HepG2 (cell line): ENCODE measurements at places on chromosomes 5 and 9. TPM values are rescaled to one million over a fixed set of nuclear protein-coding genes. Genes with fewer than 3 reads are reported as not detected.

CLIC3 gene
- total RNA-seq = 0.34 and 0.51 TPM in 2 replicates

CLTB gene
- 30.7 and 33.8 TPM in 2 replicates for total RNA-seq

F2RL1 gene
- 6.3 and 9.9 TPM in 2 replicates for total RNA-seq

CAMK2A gene
- 0.11 TPM in 1 of 2 replicates, not detected in the other for total RNA-seq

PCDHGB4 gene
- 1.7 and 3.3 TPM in 2 replicates for total RNA-seq

LRRC70 gene
- total RNA-seq = 0.31 and 0.71 TPM in 2 replicates

TMEM171 gene
- total RNA-seq = not detected in 2 replicates

PCDH1 gene
- 0.11 and 0.13 TPM in 2 replicates for total RNA-seq

C9orf153 gene
- 0.44 TPM in 1 of 2 replicates, not detected in the other for total RNA-seq

DDX4 gene
- not detected in 2 replicates for total RNA-seq

ZNF366 gene
- total RNA-seq = not detected in 2 replicates

NUP214 gene
- 16.0 and 30.5 TPM in 2 replicates for total RNA-seq

NEURL1B gene
- total RNA-seq = 0.09 and 0.11 TPM in 2 replicates

FGD3 gene
- 0.84 and 1.1 TPM in 2 replicates for total RNA-seq

HSPA4 gene
- total RNA-seq = 231 and 359 TPM in 2 replicates

GARIN3 gene
- total RNA-seq = not detected in 2 replicates

FAM13B gene
- 11.5 and 11.8 TPM in 2 replicates for total RNA-seq

SLC25A2 gene
- 0.13 TPM in 1 of 2 replicates, not detected in the other for total RNA-seq

CSF1R gene
- total RNA-seq = not detected in 2 replicates

ZNF483 gene
- total RNA-seq = 9.5 and 15.7 TPM in 2 replicates

DNM1 gene
- 0.13 and 0.15 TPM in 2 replicates for total RNA-seq

ALG2 gene
- total RNA-seq = 29.2 and 46.2 TPM in 2 replicates

CDKN2B-AS1 gene
- total RNA-seq = 0.64 and 0.77 TPM in 2 replicates

GPR150 gene
- not detected in 2 replicates for total RNA-seq

FOXD4L3 gene
- not detected in 2 replicates for total RNA-seq

MLANA gene
- total RNA-seq = 0.11 and 0.72 TPM in 2 replicates

HBEGF gene
- 0.77 and 1.7 TPM in 2 replicates for total RNA-seq

SLCO6A1 gene
- total RNA-seq = 0.31 TPM in 1 of 2 replicates, not detected in the other

FCN2 gene
- not detected in 2 replicates for total RNA-seq

SAXO1 gene
- not detected in 2 replicates for total RNA-seq

PRLR gene
- total RNA-seq = 13.3 and 22.2 TPM in 2 replicates

SV2C gene
- not detected in 2 replicates for total RNA-seq

SHC3 gene
- 0.89 and 1.1 TPM in 2 replicates for total RNA-seq

CACNA1B gene
- 0.04 TPM in 1 of 2 replicates, not detected in the other for total RNA-seq

RECK gene
- total RNA-seq = 2.3 and 3.1 TPM in 2 replicates

MRPS30 gene
- 67.4 and 67.6 TPM in 2 replicates for total RNA-seq

ENTREP1 gene
- not detected in 2 replicates for total RNA-seq

TNFSF15 gene
- 0.02 TPM in 1 of 2 replicates, not detected in the other for total RNA-seq

ELP1 gene
- 275 and 437 TPM in 2 replicates for total RNA-seq

OR2K2 gene
- not detected in 2 replicates for total RNA-seq

PDE6A gene
- total RNA-seq = not detected in 2 replicates

ROR2 gene
- not detected in 2 replicates for total RNA-seq

PRRX2 gene
- not detected in 2 replicates for total RNA-seq

ZFP62 gene
- 18.9 and 19.4 TPM in 2 replicates for total RNA-seq

SMIM33 gene
- not detected in 2 replicates for total RNA-seq

RNF208 gene
- total RNA-seq = 1.8 and 2.1 TPM in 2 replicates

SLC25A48 gene
- total RNA-seq = 4.0 and 4.5 TPM in 2 replicates

TRIM36 gene
- total RNA-seq = 2.0 and 2.4 TPM in 2 replicates

GHR gene
- not detected in 2 replicates for total RNA-seq

ARID3C gene
- total RNA-seq = not detected in 2 replicates

WNK2 gene
- 10.5 and 16.6 TPM in 2 replicates for total RNA-seq
